ENCODE measurements at places on chromosomes 2 and 18.

DNA sequence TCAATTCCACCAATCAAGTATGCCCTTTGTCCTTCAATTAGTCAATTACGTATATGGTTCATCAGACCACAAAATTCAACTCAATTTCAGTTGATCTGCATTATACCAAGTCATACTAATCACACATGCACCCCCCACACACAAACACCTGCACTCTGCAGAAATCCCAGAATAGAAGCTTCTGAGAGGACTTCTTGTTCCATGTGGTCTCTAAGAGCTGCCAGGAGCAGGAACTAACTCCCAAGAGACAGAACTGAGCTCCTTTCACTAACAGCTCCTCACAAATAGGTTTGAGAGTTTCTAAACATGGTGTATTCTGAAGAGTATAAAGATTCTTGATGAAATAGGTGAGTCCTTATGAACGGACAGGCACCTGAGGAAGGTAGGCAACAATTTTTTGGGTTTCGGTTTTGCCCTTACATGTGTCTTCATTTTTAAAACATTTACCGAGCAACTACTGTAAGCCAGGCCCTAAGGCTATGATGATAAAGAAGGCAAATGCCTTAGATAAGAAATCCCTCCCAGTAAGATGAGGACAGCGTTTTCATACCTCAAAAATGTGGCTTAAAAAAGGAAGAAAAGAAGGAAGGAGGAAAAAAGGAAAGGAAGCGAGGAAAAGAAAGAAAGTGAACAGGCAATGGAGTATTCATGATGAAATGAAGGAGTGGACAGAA, 183.1 kb downstream of the PID1 start:
- DNase-seq: no peak

- no peak for DNase-seq
These were observed 24.3 kb upstream of the MAPRE3 start for GRCh38 chr2:26945991-26946750.

GRCh38 chr2:109339519-109339966, 210.5 kb downstream of the SH3RF3 start:
- DNase-seq: no peak

DNA sequence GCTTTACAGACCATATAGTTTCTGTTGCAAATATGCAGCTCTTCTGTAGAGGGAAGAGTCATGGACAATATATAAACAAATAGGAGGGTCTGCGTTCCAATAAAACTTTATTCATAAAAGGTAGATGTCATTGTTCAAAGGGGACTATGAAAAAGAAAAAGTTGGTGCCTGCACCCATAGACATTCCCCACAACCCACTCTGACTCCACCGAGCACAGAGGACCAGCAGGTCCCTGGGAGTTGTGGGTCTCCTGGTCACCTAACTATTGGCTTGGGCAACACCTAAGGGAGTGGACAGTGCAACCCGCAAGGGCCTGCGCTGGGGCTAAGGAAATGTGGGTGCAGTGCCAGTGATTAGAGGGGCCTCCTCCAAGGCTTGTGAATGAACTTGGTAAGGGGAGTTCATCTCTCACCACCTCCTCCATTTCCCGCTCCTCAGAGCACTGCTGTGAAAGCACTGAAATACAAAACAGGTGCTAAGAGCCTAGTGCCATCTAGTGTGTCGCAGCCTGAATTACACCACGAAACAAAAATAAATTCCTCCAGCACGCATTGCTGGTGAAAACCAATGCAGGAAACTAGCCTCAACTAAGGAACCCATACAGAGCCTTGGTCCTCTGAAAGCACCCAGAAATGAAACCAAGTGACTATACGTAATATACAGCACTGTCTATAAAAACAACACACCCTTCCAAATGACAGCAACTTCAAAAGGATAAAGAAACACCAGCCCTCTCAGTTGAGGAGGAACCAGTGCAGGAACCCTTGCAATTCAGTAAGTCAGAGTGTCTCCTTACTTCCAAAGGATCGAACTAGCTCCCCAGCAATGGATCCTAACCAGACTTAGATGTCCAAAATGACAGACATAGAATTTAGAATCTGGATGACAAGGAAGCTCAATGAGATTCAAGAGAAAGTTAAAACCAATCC, 166.6 kb downstream of the RNF144A start:
- DNase-seq: no peak

DNA sequence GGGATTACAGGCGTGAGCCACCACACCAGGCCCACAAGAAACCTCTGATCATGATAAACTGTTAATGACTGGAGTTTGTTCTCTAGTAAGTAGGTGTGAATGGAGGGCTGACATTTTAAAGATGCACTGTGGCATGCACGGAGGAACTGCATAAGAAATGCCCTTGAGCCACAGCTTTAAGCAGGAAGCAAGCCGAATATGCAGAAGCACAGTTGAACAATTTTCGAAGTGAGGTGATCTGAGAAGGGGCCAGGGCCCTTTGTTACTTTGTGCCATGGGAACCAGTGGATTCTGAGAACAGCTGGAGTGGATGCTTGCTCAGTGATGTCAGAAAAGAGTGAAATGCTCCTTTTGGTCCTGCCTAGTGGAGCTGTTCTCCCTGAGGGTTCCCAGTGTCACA, 16.3 kb downstream of the FECH start:
- no peak for DNase-seq

GRCh38 chr2:180938451-180938850, 42.0 kb upstream of the UBE2E3 start:
- DNase-seq: no peak

DNA sequence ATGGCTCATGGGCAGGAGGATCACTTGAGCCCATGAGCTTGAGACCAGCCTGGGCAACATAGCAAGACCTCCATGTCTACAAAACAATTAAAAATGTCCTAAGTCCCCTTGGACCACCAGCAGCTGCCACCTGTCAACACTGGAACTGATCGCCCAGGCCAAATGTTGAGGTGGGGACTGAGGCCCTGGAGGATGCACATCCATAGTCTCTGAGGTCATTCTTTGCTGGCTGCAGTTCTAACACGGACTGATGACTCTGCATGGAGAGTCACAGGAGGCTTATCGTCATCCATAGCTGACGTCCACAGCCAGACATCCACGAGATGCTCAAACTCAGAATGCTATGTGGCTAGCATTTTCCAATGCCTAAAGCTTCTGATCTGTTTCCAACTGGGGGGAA, 151.3 kb downstream of the BCL2 start:
- DNase-seq: no peak

GRCh38 chr18:7904529-7904928, 337.4 kb downstream of the PTPRM start:
- DNase-seq: no peak

DNA sequence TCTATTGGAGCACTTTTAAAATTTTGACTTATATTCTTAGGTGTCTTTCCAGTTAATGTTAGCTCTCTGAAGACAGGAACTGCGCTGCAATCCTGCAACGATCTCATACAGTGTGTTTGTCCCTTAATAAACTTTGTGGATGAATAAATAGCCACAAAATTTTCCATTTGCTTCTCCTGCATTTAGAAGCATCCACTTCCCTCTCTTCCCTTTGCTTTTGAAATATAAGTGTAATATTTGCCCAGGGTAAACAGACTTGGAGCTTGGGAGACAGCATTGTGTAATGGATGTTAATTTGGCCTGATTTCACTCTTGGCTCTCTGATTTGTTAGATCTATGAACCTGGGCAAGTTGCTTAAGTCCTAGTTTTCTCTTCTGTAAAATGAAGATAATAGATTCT, 58.2 kb upstream of the CD28 start:
- no peak for DNase-seq

GRCh38 chr2:230358305-230358704, 31.3 kb downstream of the SP140L start:
- DNase-seq: no peak

- DNase-seq: no peak
These were observed 79.2 kb downstream of the LAMA1 start for GRCh38 chr18:7038330-7038851.

- DNase-seq: no peak
These were observed 53.2 kb upstream of the MAPRE3 start for GRCh38 chr2:26917135-26917836.

- no peak for DNase-seq
These were observed 24.7 kb downstream of the ATAD2B start for GRCh38 chr2:23901966-23902846.

- no peak for DNase-seq
These were observed 49.4 kb upstream of the PKDCC start for GRCh38 chr2:41998186-41999127.

GRCh38 chr2:102686479-102687439, 67.4 kb downstream of the SLC9A2 start:
- DNase-seq: no peak

DNA sequence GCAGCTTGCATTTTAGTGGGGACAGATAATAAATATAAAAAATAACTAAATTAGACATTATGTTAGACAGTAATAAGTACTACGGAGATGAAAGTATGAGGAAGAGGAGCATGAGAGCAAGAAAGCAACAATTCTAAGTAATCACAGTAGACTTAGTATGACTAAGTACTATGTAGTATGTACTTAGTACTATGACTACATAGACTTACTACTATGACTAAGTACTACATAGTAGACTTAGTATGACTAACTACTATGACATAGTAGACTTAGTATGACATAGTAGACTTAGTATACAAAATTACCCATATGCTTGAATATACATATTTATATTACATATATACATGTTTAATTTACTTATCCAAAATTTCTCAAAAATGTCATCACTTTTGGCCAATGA, 29.3 kb downstream of the CDH20 start:
- DNase-seq: no peak

DNA sequence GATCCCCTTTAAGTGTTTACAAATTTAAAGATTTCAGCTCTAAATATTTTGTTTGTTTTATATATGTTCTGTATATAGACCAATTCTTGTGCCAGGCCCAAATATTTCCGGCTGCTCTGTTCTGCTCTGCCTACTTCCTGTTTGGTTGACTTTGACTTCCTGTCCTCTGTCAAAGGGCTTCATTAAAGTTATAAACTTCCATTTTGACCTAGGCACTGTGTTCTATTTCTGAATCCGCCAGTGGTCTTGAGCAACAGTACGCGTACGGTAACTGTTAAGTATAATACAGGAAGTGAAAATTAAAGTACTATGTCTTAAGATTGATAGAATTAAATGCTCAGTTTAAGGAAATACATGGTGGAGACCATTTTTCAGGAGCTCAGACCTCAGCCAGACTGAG, 13.5 kb upstream of the REL start:
- DNase-seq: no peak

DNA sequence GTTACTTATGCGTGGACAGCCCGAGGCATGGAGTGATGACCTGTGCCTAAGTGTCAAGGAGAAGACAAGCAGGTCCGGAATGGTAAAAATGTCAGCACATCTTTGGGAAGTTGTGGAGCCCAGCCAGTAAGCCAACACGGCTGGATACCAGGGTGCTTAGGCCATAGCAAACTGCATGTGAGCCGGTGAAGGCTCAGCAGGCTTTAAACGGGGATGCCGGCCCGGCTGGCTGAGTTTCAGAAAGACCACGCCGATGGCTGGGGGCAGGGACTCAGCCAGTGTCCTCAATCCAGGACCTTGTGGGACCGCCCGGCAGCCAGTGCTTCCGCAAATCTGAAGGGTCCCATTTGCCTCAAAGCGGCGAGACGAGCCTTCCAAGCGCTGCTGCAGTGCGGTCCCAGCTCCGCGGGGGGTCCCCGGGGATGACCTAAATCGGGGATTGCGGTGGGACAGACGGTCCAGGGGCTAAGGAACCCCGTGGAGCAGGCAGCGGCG, 946 bp upstream of the AGAP1 start:
- no peak for DNase-seq

DNA sequence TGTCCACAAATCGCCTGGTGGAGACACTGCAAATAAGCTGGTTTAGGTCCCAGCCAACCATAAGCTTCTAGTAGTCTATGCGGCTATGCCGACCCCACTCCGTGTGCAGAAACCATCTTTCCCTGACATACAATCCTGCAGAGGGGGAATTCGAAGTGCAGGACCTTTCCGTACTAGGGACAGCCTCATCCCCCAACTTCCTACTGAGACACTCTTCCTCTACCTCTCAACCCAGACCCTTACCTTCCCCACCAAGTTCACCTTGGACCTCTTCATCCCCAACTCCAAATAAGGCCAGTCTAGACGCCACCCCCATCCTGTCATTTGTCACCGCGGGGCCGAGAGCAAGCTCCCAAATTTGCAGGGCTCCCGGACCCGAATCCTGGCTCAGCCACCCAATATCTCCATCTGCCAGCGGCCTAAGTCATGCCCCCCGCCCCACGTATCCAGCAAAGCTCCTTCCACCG, 496 bp downstream of the SUCLG1 start:
- DNase-seq: no peak

GRCh38 chr2:98829581-98830270, 98.8 kb upstream of the MGAT4A start:
- no peak for DNase-seq

GRCh38 chr2:63124218-63124617, 73.6 kb downstream of the OTX1 start:
- no peak for DNase-seq

- no peak for DNase-seq
These were observed 119.5 kb upstream of the ZBTB14 start for GRCh38 chr18:5415031-5415430.

- DNase-seq: no peak
These were observed 89.2 kb upstream of the ITGA4 start for GRCh38 chr2:181367906-181368435.

All from stimulated activated CD8-positive, alpha-beta memory T cell treated with anti-CD3 and anti-CD28 coated beads, Interleukin-4, amount 100 ng/mL, for 4 hours (primary cell).